ENCODE measurements at places on chromosomes 16 and 17. TPM values are rescaled to one million over a fixed set of nuclear protein-coding genes. Genes with fewer than 3 reads are reported as not detected.

DNA sequence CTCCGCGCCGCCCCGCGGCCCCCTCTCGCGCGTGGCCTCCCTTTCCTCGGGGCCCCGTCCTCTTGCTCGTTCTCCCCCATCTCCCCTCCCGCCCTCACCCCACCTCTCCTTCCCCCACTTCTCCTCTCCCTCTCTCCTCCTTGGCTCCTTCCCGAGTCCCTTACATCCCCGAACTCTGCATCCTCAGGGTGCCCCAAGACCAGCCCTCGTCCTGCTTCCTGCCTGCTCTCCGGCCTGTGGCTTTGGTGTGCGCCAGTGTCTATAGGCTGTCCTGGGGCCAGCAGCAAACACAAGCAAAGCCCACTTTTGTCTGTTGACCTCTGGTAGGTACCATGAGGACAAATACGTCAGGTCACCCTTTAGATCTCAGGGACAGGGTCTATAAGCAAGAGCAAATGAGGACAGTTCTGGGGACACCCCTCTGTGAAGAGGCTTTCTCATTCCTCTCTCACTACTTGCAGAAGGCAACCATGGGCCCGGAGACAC is 284 bp upstream of the COPZ2 start:
- no peaks in the 10 kb centered on the region for H3K27me3 ChIP-seq
- no peak for DNase-seq
- peaks cover 7% of the 10 kb centered on the region for H3K4me1 ChIP-seq
- no peak overlapping the region for H3K27ac ChIP-seq

DNA sequence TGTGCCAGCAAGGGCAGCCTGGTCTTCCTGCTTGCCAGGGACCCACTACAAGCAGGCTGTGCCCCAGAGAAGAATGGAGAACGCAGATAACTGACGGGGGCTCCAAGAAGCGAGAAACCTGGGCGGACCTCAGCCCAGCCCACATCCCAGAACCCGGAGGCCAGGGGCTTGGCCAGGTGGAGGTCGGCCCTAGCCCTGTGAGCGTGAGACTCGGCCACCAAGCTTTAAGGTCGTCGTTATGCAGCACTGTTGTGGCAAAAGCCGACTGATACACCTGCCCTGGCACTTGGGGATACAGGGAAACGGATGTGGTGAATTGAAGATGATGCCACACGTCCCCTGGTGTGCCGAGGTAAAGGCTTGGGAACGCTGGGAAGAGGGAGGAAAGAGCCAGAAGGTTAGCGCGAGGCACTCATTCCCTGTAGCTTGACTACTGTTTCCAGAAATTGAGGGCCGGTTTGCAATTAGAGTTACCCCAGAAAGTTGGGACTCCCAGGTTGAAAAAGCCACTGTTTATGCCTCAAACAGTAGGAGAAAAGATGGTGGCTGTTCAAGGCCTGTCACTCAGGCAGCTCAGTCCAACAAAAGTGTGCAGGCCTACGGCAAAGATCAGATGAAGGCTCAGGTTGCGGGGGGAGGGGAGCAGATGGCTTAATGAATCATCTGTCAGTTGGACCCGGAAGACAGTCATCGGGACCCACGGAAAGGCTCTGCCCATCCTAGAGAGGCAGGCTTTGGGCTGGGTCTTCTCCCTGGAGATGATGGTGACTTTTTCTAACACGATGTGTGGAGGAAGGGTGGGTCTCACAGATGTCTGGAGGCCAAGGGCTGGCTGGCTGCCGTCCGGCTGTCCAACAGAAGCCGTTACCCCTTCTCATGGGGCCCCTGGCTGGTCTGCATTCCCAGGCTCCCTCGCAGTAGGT is 45.6 kb upstream of the BAHCC1 start:
- no peaks in the 10 kb centered on the region for H3K27me3 ChIP-seq
- H3K27ac ChIP-seq, result no peak overlapping the region
- no peak overlapping the region for H3K4me3 ChIP-seq
- H3K36me3 ChIP-seq, result no peaks in the 10 kb centered on the region
- no peak for DNase-seq

DNA sequence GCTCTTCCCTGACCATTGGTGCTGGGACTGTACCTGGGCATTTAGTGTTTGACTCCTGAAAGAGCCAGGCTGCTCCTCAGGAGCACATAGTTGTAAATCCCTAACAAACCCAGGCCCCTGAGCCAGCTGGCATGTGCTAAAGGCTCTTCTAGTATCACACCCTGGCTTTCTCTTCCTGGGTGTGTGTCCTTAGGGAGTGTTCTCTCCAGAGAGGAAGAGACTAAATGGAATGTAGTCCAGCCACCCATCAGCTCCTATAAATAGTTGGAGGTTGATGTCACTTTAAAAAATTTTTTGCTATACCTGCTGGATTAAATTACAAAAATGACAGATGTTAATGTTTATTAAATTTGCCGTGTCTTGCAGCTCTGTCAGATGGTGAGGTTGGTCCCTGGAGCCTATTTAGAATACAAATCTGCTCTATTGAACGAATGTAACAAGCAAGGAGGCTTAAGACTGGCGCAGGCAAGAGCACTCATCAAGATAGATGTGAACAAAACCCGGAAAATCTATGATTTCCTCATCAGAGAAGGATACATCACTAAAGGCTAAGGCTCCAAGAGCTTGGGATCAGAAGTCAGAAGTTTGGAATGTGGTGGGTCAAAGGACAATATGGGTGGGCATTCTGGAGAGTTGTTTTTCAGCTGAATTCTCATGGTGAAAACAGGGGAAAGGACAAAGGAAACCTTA is 13.1 kb upstream of the DUSP14 start:
- no peak overlapping the region for H3K27ac ChIP-seq
- no peak overlapping the region for H3K4me3 ChIP-seq
- peaks cover 14% of the 10 kb centered on the region for H3K36me3 ChIP-seq
- no peaks in the 10 kb centered on the region for H3K27me3 ChIP-seq
- no peaks in the 10 kb centered on the region for H3K4me1 ChIP-seq

DNA sequence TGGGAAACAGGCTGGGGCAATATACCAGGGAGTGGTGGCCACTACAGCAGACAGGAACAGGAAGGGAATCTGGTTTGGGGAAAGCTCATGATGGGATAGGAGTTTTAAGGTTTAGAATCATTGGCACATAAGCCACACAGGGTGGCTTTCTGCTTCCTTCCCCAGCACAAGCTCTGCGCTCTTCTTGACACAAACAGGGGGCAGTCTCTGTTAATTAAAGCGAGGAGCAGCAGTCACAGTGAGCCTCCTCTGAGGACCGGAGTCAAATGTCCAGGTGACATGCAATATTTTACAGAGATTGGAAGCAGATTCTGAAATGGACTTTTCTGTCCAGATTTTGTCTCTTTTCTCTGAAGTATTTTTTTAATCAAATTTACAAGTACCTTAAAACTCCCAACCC is 2.8 kb upstream of the SHISA9 start:
- H3K4me1 ChIP-seq, result no peaks in the 10 kb centered on the region
- peaks cover 5% of the 10 kb centered on the region for H3K27me3 ChIP-seq
- H3K27ac ChIP-seq, result no peak overlapping the region
- no peak for DNase-seq

- no peak overlapping the region for H3K27ac ChIP-seq
- DNase-seq, result no peak
- no peaks in the 10 kb centered on the region for H3K4me1 ChIP-seq
Measured at GRCh38 chr17:22669721-22670120, 977.4 kb downstream of the KCNJ18 start.

DNA sequence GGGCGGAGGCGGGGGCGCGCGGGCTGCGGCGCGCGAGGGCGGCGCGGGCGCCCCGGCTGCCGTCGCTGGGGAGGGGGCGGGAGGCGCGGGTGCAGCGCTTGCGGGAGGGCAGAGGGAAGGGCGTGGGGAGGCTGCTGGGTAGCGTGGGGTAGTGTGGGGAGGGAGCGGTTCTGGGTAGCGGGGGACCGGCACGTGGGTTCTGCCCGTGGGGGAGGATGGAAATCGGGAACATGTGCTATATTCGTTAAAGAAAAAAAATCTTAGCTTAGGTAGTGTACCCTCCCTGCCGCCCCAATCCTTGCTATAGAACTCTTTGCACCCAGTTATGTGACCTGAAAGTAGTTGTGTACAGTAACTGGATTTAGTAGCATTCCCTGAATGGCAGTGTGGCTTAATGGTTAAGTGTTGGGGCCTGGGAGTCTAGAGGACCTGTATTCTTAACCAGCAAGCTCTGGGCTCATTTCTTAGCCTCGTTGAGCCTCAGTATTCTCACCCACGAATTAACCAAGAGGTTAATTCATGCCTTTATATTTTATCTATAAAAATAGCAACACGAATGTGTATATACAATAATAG is 646 bp downstream of the RABEP1 start:
- no peak overlapping the region for H3K27ac ChIP-seq
- H3K4me1 ChIP-seq, result no peaks in the 10 kb centered on the region
- H3K36me3 ChIP-seq, result no peaks in the 10 kb centered on the region
- no peaks in the 10 kb centered on the region for H3K27me3 ChIP-seq
- H3K4me3 ChIP-seq, result peak overlapping the region; percentile 71
- peak; percentile 51 for DNase-seq

- H3K4me1 ChIP-seq, result no peaks in the 10 kb centered on the region
- H3K27me3 ChIP-seq, result no peaks in the 10 kb centered on the region
- H3K27ac ChIP-seq, result no peak overlapping the region
- no peak overlapping the region for H3K4me3 ChIP-seq
Measured at GRCh38 chr16:12675852-12676251, 127.8 kb downstream of the CPPED1 start.

- DNase-seq, result no peak
- H3K4me1 ChIP-seq, result no peaks in the 10 kb centered on the region
- no peak overlapping the region for H3K4me3 ChIP-seq
Measured at GRCh38 chr17:18278867-18279266, 18.4 kb downstream of the MIEF2 start.

DNA sequence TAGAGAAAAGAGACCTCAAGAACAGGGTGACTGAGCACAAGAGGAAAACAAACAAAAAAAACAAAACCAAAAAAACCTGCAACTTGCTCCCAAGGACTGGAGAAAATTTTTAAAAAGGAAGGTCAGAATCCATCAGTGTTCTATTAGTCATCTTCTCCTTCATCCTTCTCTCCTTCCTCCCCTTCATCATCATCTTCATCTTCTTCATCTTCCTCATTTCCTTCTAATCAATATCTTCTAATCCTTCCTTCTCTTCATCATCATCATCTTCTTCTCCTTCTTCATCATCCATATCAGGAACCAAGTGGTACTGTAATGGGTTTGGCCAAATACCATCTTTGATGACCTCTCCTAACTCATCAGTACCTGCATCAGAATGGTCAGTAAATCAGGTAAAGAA is 12.2 kb downstream of the HSF5 start:
- H3K4me1 ChIP-seq, result no peaks in the 10 kb centered on the region
- no peak for DNase-seq
- no peak overlapping the region for H3K4me3 ChIP-seq
- no peak overlapping the region for H3K27ac ChIP-seq

DNA sequence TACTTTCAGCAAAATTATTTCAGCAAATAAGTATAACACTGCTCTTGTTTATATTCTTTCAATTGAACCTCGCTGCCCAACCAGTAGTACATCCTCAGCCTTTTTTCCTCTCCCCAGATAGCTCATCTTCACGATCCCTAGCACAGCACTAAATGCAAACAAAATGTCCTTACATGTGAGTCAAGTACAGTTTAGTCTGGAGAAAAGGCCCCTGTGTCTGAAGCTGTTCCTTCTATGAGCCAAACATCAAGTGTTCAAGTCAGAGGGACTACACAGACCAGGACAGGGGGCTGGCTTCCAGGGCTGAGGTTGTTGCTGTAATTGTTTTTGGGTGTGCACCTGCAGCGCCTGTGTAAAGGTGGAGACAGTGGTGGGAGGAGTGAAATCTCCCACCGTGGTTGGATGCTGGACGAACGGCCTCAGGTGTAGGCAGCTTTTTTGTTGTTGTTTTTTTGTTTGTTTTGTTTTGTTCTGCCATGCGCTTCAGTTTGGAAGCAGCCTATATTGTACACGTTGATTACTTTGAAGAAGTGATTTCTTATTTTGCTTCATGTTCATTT is 147.1 kb downstream of the PRKCA start:
- no peaks in the 10 kb centered on the region for H3K36me3 ChIP-seq
- no peak overlapping the region for H3K27ac ChIP-seq
- no peak overlapping the region for H3K4me3 ChIP-seq
- peaks cover 14% of the 10 kb centered on the region for H3K4me1 ChIP-seq

- no peaks in the 10 kb centered on the region for H3K36me3 ChIP-seq
- peak; percentile 36 for DNase-seq
- no peaks in the 10 kb centered on the region for H3K27me3 ChIP-seq
- H3K4me1 ChIP-seq, result peaks cover 37% of the 10 kb centered on the region
- no peak overlapping the region for H3K27ac ChIP-seq
Measured at GRCh38 chr17:39360537-39360936, 40.9 kb downstream of the FBXL20 start.

DNA sequence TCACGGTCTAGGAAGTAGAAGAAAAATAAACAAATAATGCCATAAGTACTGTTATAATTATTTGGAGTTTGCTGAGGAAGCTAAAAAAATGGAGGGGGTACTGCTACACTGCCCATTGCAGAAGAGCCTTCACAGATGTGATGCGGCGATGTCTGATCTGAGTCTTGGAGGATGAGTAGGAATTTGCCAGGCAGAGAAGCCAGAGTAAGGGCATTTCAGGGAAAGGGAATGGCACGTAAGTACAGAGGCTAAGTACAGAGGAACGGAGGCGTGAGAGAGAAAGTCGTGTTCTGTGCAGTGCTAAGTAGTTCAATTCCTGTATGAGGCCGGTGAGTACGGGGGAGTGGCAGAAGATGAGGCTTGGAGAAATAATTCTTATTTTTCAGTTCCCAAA is 741 bp upstream of the GRB2 start:
- H3K27me3 ChIP-seq, result no peaks in the 10 kb centered on the region
- peak overlapping the region; percentile 91 for H3K27ac ChIP-seq
- peaks cover 17% of the 10 kb centered on the region for H3K4me1 ChIP-seq
- peak overlapping the region; percentile 90 for H3K4me3 ChIP-seq
- no peaks in the 10 kb centered on the region for H3K36me3 ChIP-seq

DNA sequence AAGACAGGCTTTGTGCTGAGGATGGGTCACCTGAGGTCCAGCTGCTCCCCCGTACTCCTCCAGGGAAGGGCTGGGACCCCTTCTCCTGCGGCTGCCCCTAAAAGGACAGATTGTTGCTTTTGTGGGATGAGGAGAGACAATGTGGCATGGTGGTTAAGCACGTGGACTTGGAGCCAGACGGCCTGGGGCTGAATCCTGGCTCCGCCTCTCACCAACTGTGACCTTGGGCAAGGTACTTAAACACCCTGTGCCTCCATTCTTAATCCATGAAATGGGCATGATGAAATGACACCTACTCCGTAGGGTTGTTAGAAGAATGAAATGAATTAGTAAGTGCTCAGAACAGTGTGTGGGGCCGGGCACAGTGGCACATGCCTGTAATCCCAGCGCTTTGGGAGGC is 39.6 kb upstream of the PLCG2 start:
- no peak overlapping the region for H3K27ac ChIP-seq
- H3K36me3 ChIP-seq, result no peaks in the 10 kb centered on the region
- no peak for DNase-seq
- H3K4me3 ChIP-seq, result no peak overlapping the region
- no peaks in the 10 kb centered on the region for H3K4me1 ChIP-seq

- H3K4me1 ChIP-seq, result no peaks in the 10 kb centered on the region
- no peaks in the 10 kb centered on the region for H3K27me3 ChIP-seq
- no peak overlapping the region for H3K4me3 ChIP-seq
- no peaks in the 10 kb centered on the region for H3K36me3 ChIP-seq
- H3K27ac ChIP-seq, result no peak overlapping the region
Measured at GRCh38 chr16:20838240-20838639, 31.9 kb downstream of the REXO5 start.

GRCh38 chr16:87065446-87066132 is 251.6 kb downstream of the C16orf95 start:
- H3K27ac ChIP-seq, result no peak overlapping the region
- H3K36me3 ChIP-seq, result no peaks in the 10 kb centered on the region
- no peak overlapping the region for H3K4me3 ChIP-seq
- DNase-seq, result no peak

- no peak overlapping the region for H3K27ac ChIP-seq
- H3K27me3 ChIP-seq, result no peaks in the 10 kb centered on the region
- H3K36me3 ChIP-seq, result no peaks in the 10 kb centered on the region
- no peaks in the 10 kb centered on the region for H3K4me1 ChIP-seq
- H3K4me3 ChIP-seq, result no peak overlapping the region
Measured at GRCh38 chr16:78365366-78365765, 265.9 kb downstream of the WWOX start.

TMEM98 gene
- total RNA-seq, result 19.6 TPM

CHD3 gene
- total RNA-seq, result 4.1 TPM

TMEM114 gene
- total RNA-seq, result not detected

Data from right lobe of liver (tissue), 6 donors.